Ascending aorta (tissue), 2 donors: ENCODE measurements at places on chromosomes 11 and 22.
A peak's percentile ranks its signal among the peaks of the same experiment; 100 is the strongest.

- no peak for DNase-seq
Measured at GRCh38 chr22:49884503-49885260, 31.0 kb downstream of the ZBED4 start.

GRCh38 chr11:47552566-47553405 is at the start of gene CELF1:
Gene CELF1 (minus strand): TSS chr11:47553132. CDS start chr11:47499523, 53,609 bp downstream.
- peak; percentile 46 for DNase-seq

DNA sequence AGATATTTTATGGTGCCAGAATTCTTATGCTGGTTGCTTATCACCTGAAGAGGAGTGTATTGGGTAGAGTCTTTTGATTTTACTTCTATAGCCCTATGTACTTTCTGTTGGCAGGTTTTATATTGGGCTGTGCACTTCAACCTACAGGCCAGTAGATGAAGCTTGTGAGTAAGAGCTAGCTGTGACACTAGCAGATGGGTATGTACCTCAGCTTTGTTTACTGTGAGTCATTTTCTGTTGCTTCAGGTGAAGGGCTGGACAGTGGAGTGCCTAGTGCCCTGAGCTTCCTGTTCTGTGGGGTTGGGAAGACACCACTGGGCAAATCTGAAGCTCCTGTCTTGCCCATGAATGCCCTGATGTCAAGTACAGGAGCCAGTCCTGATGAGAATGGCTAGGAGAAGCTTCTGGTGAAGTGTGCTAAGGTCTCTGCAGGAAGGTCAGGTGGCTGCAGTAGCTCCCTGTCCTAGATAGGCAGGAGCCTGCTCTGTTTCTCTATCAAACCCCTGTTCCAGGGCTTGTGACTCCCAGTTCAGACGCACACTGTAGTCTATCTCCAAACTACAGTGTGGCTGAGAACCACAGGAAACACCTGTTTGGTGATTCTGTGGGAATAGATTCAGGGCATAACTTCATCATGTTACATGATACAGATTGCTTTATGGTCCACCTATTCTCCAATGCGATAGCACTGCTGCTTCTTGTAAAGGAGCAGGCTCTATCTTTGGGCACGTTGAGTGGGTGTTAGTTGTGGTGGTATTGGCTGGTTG is 755.7 kb downstream of the KCNA4 start:
- no peak for DNase-seq

DNA sequence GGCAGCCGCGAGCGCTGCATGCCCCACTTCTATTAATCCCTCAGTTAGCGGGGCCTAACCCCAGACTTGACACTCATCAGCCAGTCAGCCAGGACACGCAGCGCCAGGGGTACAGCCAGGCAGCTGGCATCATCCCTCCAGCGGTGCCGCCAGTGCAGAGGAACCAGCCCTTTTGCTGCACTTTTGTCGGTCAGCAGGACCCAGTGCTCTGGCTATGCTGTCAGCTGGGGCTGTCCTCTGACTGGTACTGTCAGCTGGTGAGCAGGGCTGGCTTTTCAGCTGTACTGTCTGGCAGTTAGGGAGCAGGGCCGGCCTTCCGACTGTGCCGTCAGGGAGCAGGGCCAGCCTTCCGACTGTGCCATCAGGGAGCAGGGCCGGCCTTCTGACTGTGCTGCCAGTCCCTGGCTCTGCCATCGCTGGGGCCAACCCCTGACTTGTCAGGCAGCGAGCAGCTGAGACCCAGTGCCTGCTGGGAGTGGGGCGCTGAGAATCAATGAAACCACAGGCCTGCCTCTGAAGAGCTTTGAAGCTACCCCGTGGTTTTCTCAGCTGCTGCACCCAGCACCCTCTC is 115.4 kb downstream of the KIAA1671 start:
- DNase-seq = peak; percentile 88

DNA sequence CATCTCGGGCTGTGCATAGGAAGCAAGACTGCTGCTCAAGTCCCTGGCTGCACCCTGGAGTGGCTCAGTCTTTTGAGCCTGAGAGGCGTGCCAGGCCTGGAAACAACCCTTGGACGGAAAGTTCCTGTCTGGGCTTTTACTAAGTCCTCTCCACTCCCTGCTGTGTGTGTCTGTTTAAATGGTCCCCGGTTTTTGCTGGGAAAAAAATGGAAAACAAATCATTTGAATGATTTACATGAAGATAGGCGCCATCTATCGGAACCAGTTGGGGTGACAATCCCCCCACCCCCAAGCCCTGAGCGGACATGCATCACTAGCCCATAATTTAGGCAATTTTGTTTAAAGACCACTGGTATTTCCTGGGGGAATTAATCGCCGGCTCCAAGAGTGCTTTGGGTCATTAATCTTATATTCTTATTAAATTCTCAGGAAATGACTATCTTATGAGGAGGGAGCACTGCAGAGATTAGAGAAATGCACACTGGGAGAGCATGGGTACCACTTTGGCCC is 2.7 kb upstream of the GAB2 start:
- DNase-seq = peak; percentile 90

GRCh38 chr22:32665676-32666075 is 135.8 kb upstream of the TIMP3 start:
- no peak for DNase-seq

- peak; percentile 50 for DNase-seq
Measured at GRCh38 chr11:2328656-2329354, 27.0 kb downstream of the TSPAN32 start.

DNA sequence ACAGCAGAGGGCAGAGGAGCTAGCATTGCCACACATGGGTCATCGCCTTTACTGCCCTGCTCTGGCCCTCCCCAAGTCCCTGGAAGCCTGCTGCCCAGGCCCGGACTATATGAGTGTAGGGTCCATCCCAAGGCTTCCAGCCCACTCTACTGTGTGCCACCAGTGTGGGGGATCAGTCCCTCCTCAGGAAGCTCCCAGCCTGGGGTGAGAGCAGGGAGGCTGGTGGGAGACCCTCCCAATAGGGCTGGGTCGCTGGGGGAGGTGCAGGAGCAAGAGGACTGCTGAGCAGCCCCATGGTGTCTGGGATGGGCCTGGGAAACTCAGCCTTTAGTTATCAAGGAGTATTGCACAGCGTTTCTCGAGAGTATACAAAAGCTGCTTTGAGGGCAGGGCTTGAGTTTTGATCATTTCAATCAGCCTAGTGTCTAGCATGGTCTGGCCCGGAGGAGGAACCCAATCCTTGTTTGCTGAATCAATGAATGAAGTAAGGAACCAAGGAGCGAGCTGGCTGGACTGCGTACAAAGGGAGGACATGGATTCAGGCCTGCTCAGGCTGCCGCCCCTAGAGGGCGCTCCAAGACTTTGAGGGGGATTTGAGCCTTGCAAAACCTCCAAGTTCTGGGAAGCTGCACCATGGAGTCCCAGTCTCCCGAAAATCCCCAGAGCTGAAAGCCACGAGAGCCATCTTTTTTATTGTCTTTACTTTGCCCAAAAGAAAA is 89.0 kb upstream of the PARVA start:
- peak; percentile 90 for DNase-seq

DNA sequence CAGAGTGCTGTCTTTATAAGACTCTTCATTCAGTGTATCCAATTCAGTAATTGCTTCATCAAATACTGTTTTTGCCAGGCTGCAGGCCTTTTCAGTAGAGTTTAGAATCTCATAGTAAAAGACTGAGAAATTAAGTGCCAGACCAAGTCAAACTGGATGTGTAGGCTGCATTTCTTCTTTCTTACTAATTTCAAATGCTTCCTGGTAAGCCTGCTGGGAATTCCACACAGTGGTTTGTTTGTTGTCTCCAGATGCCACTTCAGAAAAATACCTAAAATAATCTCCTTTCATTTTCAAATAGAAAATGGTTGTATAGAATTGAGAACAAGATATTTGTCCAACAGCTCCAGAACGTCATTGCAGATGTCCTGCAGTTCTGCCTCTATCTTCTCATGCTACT is 34.7 kb downstream of the LDHAL6A start:
- no peak for DNase-seq

DNA sequence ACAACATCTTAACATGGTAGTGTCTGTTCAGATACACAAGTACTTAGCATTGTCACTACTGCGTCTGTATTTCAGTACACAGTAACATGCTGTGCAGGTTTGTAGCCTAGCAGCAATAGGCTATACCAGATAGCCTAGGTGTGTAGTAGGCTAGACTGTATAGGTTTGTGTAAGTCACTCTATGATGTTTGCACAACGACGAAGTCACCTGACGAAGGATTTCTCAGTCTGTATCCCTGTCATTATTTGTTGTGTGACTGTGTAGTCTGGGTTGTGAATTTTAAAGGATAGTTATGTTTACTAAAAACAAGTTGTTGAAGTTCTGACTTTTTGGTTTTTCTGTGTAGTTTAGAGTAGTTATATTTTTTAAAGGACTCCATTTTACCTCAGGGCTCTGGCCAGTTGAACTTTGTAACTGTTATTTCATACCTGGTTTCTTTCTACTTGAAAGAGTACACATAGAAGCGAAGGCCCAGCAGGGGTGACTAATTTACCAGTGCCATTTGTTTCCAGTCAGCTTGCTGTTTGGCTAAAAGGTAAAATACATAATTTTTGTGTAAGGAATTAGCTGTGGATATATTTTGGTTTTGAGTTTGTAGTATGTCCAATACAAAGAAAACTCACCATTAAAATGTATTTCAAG is 72.3 kb downstream of the PPP6R3 start:
- no peak for DNase-seq

- no peak for DNase-seq
Measured at GRCh38 chr11:30344085-30344484, 21.2 kb downstream of the ARL14EP start.

- no peak for DNase-seq
Measured at GRCh38 chr11:3434976-3435375, 56.0 kb upstream of the ZNF195 start.

DNA sequence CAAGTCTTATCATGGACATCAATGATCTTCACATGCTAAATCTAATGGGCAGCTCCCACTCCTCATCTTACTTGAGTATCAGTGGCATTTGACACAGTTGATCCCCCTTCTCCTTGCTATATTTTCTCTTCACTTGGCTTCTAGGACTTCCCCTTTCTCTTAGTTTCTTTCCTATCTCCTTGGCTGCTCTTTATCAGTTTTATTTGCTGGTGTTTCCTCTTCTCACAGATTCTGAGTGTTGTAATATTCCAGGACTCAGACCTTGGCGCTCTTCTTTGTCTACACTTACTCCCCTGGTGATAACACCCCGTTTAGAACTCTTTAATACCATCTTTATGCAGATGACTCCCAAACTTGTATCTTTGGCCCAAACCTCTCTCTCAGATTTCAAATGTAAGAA is 33.9 kb upstream of the RASSF10 start:
- DNase-seq = no peak

DNA sequence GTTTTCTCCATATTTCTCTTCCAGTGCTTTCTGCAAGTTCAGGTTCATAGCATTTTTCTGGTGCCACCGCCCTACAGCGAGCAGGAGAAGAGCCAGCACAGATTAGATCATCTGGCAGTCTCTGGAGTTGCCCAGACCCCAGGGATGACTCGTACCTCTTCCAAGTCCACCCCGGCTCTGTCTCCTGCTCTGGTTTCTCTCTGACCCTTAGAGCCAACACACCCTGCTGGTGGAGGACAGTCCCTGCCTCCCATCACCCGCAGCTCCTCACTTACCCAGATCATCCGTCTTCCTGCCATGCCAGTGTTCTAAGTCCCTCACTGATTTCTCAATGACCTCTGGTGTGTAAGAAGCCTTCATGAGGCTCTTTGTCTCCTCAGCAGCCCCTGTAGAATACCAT is 28.0 kb downstream of the TST start:
- DNase-seq = no peak

DNA sequence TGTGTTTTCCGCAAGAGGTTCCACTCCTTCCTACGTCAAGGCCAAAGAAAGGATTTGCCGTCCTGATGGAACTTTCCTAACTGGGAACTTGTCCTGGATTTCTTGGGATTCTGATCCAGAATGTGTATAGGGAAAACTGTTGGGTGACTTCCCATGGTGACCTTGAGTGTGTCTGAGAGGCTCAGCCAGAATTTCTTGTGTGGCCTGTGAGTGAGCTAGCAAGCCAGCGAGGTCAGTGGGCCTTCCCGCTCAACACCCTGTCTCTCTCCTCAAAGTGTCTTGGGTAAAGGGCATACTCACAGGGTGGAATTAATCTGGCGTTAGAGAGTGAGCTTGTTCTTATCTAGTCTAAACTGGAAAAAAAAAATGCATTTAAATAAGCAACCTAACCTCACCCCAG is 20.4 kb downstream of the ZNRF3 start:
- DNase-seq = no peak

DNA sequence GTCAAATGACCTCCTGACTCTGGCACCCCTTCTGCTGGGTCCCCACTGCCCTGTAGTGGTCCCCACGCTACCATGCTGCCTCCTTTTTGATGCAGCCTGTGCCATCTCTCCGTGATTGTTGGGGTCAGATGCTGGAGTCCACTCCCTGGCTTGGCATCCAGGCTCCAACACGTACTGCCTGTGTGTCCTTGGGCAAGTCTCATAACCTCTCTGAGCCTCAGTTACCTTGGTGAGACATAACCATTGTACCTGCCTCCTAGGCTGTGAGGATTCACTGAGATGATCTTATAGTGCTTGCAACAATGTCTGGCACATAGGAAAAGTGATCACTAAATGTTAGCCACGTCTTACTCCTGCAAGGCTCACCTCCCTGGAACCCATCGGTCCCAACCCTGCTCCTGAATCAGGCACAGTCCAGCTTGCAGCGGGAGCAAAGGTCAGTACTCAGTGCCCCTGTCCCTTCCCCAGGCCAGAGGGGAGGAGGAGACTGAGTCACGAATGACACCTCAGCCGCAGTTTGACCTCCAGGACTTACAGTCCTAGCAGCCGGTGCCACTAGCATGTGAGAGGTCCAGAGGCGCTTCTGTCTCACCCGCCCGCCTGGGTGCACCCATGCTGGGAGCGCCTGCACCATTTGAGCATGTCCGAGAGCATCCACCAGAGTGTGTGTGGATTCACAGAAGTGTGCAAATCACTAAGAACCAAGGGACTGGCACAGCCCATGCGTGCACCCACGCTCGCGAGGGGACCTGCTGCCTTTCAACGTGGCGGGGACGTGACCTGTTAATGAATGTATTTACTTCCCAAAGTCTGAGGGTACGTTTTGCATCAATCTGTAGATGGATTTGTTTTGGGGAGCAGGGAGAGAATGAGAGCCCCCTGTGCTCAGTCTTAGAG is 3.0 kb upstream of the APOA4 start:
- no peak for DNase-seq

DNA sequence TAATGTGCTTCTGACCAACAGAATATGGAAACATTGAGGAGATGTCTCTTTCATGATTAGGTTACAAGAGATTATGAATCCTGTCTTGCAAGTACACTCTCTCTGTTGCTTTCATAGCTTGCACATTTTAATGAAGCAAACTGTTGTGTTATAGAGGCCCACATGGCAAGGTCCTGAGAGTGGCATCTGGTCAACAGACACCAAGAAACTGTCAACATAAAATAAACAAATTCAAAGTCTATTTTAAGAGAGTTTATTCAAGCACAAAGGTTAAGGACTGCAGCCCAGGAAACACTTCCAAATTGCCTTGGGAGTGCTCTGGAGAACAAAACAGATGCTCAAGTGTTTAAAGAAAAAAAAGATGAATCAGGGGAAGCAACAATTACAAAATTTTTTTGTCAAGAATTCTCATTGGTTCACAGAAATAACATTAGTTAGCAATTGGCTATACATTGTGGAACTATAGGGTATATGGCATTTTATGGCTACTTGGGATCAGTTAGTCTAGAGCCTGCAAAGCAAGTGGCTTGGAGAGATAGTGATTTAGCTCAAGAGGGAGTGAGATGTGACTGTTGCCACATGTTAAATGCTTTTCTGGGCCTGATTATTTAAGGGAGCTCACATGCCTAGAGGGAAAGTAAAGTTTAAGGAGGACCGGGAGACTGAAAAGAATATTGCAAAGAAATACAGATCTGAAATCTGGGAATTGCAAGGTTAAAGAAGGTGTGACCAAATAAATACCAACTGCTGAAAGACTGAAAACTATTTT is 54.6 kb downstream of the CTSC start:
- DNase-seq = no peak

- DNase-seq = no peak
Measured at GRCh38 chr11:16603890-16604793, 134.3 kb upstream of the C11orf58 start.
